ENCODE measurements at places on chromosomes 6 and 20. TPM values are rescaled to one million over a fixed set of nuclear protein-coding genes. Genes with fewer than 3 reads are reported as not detected.

ENPP1 gene
- 20.2 TPM for polyA plus RNA-seq

C20orf141 gene
- 0.17 TPM for polyA plus RNA-seq

CDH4 gene
- polyA plus RNA-seq, result 6.8 TPM

TSPO2 gene
- 0.44 TPM for polyA plus RNA-seq

GPR31 gene
- not detected for polyA plus RNA-seq

KHDRBS2 gene
- 3.0 TPM for polyA plus RNA-seq

MDFI gene
- 32.0 TPM for polyA plus RNA-seq

VSTM2L gene
- polyA plus RNA-seq, result 1.3 TPM

PGC gene
- polyA plus RNA-seq, result not detected

DNA sequence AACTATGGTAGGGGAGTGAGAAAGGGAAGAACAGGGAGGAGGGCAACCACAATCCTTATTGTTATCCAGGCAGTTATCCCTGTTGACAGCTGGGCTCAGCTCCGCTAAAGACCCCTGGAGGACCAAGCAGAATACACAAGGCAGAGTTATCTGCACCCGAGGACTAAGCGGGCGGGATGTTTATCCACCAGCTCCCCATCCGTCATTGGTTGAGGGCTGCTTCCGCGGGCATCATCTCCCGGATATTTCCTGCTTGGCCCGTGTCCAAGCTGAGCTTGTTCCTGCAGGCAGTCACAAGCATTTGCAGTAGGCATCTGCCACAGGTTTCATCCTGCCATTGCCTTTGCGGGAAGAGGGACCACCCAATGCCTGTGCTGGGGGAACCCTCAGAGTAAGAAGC, 102.1 kb downstream of the DLGAP4 start:
- no peak for DNase-seq

DNA sequence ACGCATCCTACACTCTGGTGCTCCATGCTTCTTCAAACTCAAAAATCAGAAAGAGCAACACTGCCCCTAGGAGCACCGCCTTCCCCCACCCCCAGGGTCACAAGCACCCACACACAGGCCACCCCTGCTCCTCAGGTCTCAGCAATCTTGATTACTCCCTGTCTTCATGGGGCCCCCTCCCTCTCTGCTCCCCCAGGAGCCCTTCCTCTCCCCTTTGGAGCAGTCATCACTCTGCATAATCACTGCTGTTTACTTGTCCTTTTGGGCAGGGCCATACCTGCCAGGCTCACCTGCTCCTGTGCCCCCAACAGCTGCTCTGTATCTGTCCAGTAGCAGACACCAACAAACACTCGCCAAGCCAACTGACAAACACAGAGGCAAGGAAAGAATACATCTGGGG, 7.6 kb upstream of the SYNDIG1 start:
- no peak for DNase-seq

DNA sequence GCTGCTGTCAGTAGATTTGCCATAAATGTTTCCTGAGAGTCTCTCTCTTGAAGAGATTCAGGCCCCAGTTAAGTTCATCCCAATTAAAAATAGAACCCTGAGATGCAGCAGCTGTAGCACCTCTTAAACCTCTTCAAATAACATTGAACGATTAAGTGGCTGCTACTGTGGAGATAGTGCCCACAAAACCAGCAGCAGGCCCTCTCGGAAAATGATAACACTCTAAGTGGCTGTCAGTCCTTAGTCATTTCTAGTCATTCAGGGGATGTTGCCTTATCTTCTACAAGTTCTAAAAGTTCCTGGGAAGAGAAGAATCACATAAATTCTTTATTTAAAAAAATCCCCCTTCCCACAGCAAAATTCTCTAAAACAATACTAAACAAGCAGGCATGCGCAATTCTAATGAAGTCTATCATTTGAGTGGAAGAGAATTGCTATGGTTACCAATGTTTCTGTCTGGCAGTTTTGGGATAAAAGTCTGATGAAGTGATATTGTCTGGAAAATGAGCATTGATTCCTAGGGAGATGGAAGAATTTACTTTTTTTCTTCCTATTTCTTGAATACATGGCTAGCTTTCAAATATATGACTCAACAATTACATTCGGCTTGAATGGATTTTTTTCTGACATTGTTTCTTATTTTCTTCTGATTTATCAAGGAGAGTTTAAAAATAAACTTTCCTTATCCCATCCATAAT, 131.9 kb downstream of the TRMT11 start:
- no peak for DNase-seq

GRCh38 chr20:5863040-5863833, 87.1 kb downstream of the TRMT6 start:
- DNase-seq, result no peak

DNA sequence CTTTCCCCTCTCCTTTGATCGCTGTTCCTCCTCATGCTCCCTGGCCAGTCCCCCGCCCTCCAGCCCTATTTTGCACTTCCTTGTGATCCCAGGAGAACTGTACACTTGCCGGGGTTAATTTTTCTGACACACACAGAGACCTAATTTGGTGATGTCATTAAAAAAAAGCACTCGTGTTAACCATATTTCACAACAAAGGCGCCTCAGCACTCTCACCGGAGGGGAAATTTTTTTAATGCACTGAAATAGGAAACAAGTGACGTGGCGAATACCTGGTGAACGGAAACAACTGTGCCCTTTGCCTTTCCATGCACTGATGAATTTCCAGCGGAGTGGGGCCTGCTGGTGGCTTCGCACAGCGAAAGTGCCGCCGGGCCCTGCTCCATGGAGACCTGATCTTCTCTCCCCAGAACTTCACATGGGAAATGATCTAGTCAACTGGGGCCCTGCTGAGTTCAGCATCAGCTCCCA, 53.9 kb upstream of the TAGAP start:
- DNase-seq, result no peak

GRCh38 chr6:42091718-42092023, 41.3 kb downstream of the TAF8 start:
- DNase-seq, result no peak

DNA sequence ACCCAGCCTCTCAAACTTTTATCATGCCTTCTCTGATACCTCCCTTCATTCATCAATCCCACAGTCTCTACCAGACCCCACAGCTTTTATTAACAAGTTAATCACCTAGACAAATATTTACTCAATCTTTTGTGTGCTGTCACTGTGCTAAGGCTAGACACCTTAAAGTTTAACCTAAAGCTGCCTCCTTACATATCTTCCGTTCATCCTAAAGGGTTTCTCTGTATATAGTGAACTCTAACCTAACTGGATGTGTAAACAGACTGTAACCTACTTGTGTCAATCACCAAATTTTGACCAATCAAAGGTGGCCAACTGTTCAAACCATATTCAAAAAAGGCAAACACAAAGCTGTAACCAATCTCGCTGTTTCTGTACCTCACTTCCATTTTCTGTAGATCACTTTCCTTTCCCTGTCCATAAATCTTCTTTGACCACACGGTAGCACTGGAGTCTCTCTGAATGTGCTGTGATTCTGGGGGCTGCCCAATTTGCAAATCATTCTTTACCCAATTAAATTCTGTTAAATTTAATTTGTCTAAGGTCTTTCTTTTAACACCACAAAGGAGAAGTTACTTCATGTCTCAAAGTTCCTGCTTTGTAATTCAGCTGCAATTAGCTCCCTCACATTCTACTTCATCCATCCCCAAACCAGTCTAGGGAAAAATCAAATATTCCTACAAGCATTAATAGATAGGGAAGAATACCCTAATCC, 72.5 kb downstream of the ARHGAP18 start:
- no peak for DNase-seq

- DNase-seq, result no peak
Measured at GRCh38 chr6:2378891-2379652, 133.7 kb upstream of the GMDS start.

GRCh38 chr20:4667371-4667773, 54.3 kb upstream of the PRND start:
- no peak for DNase-seq

DNA sequence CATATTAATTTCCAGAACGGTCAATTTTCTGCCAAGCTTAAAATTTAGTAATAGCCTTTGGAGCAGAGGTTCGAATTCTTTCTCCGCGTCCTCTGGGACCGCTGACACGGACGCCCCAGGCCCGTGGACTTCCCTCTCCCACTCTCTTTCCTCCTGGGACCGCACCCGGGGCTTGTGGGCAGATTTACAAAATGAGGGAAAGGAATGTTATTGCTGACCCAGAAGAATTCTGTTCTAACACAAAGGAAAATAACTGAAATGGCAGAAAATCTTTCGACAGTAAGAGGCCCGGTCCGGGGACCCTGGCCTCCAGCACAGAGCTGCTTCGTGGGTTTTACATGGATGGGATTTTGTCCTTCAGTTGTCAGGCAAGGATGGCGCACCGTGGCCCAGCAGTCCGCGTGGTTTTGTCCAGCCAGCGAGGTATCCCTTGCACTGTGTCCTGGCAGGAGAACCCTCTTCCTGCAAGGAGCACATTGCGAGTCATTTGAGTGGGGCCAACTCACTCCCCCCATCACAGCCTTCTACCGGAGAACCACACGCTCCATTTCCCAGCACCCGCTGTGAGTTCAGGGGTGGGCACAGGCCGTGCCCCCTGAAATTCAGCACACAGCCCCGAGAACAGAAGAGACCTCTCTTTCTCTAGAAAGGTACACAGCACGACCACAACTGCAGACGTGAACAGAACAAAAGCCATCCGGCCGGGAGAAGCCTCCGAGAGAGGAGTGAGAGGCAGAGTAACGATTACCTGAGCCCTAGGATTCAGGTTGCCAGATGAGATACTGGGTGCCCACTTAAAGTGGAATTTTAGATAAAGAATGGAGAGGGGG, 106.0 kb upstream of the AFDN start:
- DNase-seq, result no peak

DNA sequence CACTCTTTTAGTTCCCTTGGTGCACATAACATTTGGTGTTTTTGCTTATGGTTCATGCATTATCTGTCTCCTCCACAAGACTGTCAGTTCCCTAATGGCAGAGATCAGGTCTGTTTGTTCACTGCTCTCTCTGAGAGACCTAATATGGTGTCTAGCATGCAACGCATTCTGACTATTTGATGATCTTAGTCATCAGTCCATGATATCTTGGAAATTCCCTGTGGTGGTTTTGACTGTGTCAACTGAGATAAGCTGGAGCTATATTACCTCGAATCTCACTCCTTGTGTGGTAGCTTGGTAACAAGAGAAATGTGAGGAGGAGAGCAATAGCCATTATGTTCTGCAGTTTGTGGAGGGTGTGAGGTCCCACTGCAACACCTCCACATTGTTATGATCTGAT, 229.8 kb downstream of the FRK start:
- no peak for DNase-seq

GRCh38 chr6:28824793-28825731, 98.7 kb downstream of the TRIM27 start:
- no peak for DNase-seq

- no peak for DNase-seq
Measured at GRCh38 chr20:64158346-64159285, 5.6 kb upstream of the MYT1 start.

- no peak for DNase-seq
Measured at GRCh38 chr20:21513181-21513663, 642 bp downstream of the NKX2-2 start.

DNA sequence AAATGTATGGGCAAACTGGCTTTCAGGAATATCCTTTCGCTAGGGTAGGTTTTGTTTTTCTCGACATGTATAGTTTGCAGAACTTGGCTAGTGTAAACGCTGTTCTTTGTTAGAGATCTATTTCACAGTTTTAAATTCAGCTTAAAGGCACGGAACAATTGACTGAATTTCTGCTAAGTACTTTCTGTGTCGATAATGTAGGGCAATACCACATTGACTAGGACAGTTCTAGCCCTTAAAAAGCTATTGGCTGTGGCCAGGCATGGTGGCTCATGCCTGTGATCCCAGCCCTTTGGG, 92.8 kb downstream of the CEP57L1 start:
- DNase-seq, result no peak

- no peak for DNase-seq
Measured at GRCh38 chr20:51326201-51326819, 216.2 kb downstream of the NFATC2 start.
